PC-3 (cell line): ENCODE measurements at places on chromosomes 7 and 10. TPM values are rescaled to one million over a fixed set of nuclear protein-coding genes. Genes with fewer than 3 reads are reported as not detected.

The ADRA2A gene
- not detected in 2 replicates for total RNA-seq

The HOXA5 gene
- total RNA-seq: 7.0 and 7.5 TPM in 2 replicates

The IDE gene
- 23.4 and 28.7 TPM in 2 replicates for total RNA-seq

The CD36 gene
- not detected in 2 replicates for total RNA-seq

The CUBN gene
- 0.80 TPM in 1 of 2 replicates, not detected in the other for total RNA-seq
